G401 (cell line): ENCODE measurements at places on chromosomes 4 and X.

GRCh38 chr4:11748164-11748872 is 319.6 kb upstream of the HS3ST1 start:
- DNase-seq = no peak

DNA sequence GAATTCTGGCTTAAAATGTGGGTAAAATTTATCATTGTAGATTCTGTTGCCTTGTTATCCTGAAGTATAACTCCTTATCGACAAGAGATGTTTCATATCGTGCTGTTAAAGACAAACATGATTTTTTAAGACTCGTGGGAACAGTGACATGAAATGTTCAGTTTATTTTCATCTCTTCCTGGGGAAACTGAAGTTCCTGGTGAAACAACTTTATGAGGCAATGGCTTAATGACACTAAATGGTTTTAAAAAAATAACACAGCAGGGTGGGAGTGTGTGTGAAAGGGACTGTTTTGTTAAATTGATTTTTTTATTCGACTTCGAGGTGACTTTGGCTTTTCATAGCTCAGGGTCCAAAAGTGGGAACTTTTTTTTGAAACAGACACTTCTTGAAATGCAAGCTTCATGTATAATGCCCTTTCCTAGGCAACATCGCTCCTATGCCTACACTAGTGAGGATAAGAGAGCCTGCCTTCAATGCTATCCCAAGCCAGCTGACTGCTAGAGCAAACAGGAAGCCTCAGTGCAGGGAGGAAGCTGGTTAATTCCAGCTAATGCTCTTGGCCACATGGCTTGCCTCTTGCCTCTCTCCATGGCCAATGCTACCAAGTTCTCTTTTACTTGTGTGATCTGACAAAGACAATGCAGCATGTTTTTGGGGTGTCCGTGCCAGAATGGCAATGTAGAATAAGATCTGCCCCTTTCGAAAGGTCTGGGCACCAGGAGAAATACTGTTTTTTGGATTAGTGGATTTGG is 80.9 kb upstream of the PLAC1 start:
- DNase-seq = no peak

DNA sequence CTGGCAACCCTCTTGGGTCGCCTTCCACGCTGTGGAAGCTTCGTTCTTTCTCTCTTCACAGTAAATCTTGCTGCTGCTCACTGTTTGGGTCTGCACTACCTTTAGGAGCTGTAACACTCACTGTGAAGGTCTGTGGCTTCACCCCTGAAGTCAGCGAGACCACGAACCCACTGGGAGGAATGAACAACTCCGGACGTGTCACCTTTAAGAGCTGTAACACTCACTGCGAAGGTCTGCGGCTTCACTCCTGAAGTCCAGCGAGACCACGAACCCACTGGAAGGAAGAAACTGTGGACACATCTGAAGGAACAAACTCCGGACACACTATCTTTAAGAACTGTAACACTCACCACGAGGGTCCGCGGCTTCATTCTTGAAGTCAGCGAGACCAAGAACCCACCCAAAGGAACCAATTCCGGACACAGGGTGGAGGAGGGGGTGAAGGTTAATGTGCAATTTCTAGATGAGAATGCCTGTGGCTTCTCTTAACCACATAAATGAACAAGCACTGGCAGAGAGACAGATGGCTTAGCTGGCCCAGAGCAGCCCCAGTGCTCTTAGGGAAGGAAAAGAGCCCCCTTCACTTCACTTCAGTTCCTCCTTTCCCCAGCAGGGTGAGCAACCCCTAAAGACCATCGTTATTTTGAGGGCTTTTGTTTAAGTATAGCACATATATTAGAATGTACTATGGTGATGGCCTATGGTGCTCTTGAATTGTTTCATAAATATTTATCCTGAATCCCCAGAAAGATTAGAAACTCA is 73.0 kb downstream of the LUZP4 start:
- DNase-seq = no peak

DNA sequence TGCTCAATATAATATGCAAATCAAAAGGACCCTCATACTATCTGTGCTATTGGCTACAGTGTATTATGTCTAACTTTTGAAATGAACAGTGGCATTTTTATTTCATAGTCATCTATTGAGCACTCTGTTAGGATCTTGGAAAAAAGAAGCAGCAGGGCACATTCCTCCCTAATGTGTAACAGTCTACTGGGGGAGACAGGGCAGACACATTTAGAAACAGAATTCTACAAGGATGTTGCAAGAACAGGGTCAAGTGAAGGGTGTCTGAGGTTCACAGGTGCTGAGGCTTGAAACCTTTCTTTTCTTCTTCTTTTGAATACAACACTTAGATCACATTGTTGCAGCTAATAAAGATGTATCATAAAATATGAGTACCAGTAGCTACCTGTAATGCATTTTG is 129.7 kb upstream of the SLC4A4 start:
- no peak for DNase-seq

- DNase-seq = peak; percentile 83
Measured at GRCh38 chr4:37802068-37802666, 24.3 kb upstream of the PGM2 start.

- DNase-seq = peak; percentile 63
Measured at GRCh38 chrX:10636337-10636736, 16.0 kb upstream of the MID1 start.

- DNase-seq = peak; percentile 39
Measured at GRCh38 chrX:56231537-56232090, 542 bp upstream of the KLF8 start.

GRCh38 chrX:2502120-2502667 is 1.4 kb upstream of the DHRSX start:
- no peak for DNase-seq

DNA sequence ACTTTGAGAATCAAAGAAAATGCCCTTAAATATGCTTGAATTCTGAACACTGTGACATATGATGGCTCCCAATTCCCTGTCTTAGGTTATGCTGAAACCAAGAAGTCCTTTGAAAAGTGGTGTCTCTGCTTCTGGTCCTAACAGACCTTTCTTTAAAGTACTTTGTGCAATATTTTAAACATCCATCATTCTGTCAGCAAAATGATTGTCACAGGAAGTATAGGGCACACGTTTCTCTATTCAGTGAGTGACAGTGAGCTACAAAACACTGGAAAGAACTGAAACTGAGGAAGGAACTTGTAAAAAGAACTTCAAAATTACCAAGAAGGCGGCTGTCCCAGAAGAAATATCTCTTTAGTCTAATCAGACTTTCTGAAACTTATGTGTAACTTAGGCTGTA is 12.2 kb upstream of the NUP54 start:
- DNase-seq = no peak

- DNase-seq = no peak
Measured at GRCh38 chrX:10043386-10043785, 76.2 kb downstream of the CLDN34 start.

- DNase-seq = no peak
Measured at GRCh38 chr4:185754961-185755360, 57.0 kb downstream of the SORBS2 start.

- no peak for DNase-seq
Measured at GRCh38 chr4:83413676-83414075, 41.9 kb downstream of the HELQ start.

GRCh38 chr4:96593422-96593821 is 753.5 kb downstream of the PDHA2 start:
- peak; percentile 48 for DNase-seq

DNA sequence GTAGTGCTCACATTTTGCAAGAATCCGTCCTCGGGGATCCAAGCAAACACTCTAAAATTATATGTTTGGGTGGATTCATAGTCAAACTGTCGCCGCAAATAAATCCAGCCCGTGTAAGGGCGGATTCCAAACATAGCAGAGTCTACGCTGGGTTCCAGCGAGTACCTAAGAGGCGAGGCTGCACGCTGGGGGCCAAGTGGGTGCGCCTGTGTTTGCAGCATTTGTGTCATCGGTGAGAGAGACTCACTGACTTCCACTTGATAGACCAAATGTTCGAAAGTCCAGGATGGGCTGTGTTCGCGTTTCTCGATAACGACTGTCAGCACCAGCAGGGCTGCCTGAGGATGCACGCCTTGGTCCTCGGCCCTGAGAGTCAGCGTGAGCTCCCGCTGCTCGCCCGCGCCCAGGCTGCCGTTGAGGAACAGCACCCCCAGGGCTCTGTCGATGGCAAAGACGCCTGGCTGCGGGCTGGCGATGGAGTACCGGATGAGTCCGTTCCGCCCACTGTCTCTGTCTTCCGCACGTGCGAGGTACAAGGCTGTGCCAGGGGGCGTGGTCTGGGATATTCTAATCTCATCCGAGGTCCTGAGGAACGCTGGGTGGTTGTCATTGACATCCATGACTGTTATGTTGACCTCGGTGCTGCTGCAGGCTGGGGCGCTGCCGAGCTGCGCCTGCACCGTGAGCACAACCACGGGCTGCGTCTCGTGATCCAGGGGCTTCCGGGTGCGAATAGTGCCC is 158.7 kb downstream of the DCHS2 start:
- DNase-seq = peak; percentile 11

DNA sequence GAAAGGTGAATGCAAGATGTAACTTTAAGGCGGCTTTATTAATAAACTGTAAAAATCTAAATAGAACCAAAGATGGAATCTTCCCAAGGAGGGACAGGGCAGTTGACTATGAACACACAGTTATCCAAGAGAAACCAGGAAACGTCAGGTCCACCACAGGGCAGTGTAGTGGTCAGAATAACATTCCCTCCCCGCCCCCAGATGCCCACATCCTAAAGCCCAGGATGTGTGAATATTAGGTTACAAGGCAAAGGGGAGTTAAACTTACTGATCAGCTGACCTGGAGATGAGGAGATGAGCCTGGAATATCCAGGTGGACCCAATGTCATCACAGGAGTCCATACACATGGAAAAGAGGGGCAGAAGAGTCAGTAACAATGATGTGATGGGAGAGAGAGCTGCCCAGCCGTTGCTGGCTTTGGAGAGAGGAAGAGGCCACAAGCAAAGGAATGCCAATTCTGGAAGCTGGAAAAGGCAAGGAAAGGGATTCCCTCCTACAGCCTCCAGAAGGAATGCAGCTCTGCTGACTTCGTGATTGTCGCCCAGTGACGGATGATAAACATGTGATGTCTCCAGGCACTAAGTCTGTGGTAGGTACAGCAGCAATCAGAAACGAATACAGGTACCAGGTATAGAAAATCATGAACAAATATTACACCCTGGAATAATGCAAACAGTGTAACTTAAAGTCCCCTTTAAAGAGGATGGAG is 5.2 kb downstream of the SH3KBP1 start:
- no peak for DNase-seq

DNA sequence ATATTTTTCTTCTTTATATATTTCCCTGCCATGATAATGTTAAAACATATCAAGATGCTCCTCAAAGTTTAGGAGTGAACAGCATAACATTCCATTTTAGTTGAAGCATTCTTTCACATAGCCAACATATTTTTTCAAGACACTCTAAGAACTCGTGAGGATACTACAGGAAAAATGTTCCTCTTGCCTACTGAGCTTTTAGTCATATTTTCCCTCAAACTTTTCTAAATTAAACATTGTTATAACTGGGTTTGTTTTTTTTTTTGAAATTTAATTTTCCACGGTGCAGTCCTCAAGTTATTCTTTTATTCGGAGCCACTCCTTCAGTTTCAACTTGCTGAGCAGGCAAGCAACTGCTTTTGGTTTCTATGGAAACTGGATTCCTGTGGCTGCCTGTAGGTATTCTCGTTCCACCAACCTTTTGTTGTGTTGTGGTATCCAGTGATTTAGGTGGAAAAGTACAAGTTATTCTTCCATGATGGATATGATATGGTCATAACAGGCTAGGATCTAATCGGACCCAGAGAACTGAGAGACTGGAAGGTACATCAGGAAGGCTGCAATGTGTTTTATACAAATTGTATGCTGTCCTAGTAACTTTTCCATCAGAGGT is 248.0 kb downstream of the TRIML1 start:
- no peak for DNase-seq

DNA sequence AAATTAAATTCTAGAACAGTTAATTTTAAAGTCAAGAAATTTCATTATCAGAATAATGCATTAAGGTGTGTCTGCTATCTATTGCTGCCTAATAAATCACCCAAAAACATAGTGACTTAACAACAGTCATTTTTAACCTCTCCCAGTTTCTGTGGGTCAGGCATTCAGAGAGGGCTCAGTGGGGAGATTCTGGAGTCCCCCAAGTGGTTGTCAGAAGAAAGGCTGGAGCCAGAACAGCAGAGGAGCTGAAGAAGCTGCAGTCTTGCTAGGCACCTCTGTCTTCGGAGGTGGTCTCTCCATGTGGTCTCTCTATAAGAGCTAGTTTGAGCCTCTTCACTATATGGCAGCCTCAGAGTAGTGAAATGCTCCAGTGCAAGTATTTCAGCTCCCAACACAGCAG is 9.3 kb upstream of the HOPX start:
- no peak for DNase-seq

GRCh38 chrX:78514852-78515251 is 144.3 kb downstream of the RTL3 start:
- DNase-seq = no peak

- DNase-seq = peak; percentile 57
Measured at GRCh38 chr4:165439981-165440380, 61.2 kb downstream of the CPE start.

- no peak for DNase-seq
Measured at GRCh38 chr4:139304920-139305319, 2.6 kb upstream of the NDUFC1 start.

- no peak for DNase-seq
Measured at GRCh38 chr4:19806865-19807264, 444.8 kb upstream of the SLIT2 start.

DNA sequence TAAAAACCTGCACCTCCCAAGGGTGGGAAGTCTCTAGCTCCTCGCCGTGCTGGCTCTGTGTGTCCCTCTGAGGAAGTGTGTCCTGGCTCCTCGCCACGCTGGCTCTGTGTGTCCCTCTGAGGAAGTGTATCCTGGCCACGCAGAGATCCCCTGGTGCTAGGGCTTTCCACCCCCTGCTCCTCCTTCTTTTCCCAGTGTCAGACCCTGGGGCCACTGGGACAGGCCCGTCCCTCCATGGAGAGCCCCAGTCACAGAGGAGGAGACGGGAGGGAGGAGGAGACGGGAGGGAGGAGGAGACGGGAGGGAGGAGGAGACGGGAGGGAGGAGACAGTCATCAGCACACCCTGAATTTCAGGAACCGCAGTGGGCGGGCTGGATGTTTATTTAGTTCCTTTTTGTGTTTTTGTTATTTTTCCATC is 53.8 kb upstream of the HGFAC start:
- peak; percentile 40 for DNase-seq

DNA sequence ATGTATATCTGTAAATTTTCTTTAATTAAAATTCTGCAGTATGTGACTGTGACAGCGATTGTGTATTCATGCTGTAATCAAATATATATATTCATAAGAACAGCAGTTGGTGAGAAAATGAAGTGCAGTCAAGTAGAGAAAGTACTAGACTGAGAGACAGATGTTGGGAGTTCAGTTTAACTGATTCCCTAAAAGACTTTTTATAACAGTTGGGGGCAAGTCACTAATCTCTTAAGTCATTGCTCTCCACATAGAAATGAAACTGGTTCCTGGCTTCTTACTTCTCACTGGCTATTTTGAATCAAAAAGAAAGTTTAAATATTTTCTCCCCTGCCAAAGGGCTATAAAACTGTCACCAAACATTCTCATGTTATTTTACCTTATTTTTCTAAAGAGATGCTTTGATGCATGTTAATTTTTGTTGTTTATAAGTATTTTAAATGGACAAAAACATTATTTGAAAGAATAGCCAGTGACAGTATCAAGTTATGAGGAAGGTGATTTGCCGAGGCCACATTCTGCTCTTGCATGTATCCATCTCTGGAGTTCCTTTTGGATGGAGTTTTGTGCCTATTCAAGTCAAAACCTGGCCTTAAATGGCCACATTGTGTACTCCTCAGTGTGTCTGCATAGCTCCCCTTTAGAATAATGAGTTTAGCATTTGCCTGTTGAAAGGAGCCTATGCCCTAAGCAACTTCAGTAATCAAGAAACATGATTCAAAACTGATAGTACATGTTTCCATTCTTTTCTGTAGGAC is 30.8 kb downstream of the EXOC1 start:
- no peak for DNase-seq
